Stimulated activated CD4-positive, alpha-beta T cell treated with anti-CD3 and anti-CD28 coated beads, Interleukin-4, amount 100 ng/mL, for 24 hours (primary cell): ENCODE measurements at places on chromosomes 2 and 18.
A peak's percentile ranks its signal among the peaks of the same experiment; 100 is the strongest.

- DNase-seq = no peak
Observed at GRCh38 chr2:126930970-126931590, 32.4 kb downstream of the TEX51 start.

GRCh38 chr18:56028514-56028913 is 440.5 kb upstream of the TCF4 start:
- no peak for DNase-seq

- DNase-seq = peak; percentile 19
Observed at GRCh38 chr18:12886498-12887126, 2.6 kb upstream of the PTPN2 start.

- no peak for DNase-seq
Observed at GRCh38 chr2:108905906-108906305, 83.1 kb downstream of the EDAR start.

DNA sequence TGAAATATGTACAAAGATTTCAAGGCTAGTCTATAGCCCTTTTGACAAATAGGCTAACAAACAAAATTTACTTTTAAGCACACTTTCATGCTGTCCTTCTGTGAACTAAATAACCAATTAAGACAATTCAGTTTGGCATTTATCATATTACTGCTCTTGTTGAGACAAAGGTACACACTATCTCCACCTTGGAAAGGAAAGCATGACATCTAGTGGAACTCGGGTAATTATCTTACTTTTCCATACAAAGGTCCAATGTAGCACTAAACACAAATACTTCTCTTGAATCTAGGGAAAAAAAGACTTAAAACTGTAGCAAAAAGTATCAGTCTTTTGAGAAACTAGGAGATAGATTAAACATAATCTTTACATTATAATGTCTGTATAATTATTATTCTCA is 125.0 kb upstream of the CD226 start:
- DNase-seq = no peak

- DNase-seq = no peak
Observed at GRCh38 chr2:31087491-31087890, 50.7 kb downstream of the GALNT14 start.
